ENCODE measurements at places on chromosomes 2 and 18. TPM values are rescaled to one million over a fixed set of nuclear protein-coding genes. Genes with fewer than 3 reads are reported as not detected.
A peak's percentile ranks its signal among the peaks of the same experiment; 100 is the strongest.

Gene TMEM178A
- total RNA-seq: 3.3 TPM

DNA sequence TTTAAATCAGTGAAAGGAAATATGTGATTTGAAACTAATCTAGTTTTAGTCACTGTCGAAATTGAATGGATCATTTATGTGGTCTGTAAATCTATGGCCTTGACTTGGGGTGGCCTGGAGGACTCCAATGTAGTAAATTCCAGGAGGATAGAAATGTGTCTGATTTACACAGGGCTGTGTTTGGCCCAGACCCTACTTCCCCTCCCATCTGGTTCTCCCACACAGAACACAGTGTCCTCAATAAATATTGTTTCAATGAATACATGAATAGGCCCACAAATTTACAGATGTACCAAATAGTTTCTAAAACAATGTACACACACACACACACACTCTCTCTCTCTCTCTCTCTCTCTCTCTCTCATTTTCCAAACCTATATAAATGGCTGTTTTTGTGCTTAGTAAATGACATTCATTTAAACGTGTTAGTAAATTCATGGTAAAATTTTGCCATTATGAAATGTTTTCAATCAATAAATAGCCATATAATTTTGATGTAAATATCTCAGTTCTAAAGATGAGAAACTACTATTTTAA is 1.9 kb downstream of the CCDC68 start:
- no peak overlapping the region for H3K4me3 ChIP-seq
- peaks cover 14% of the 10 kb centered on the region for H3K4me1 ChIP-seq
- no peaks in the 10 kb centered on the region for H3K27me3 ChIP-seq
- no peak overlapping the region for H3K27ac ChIP-seq

Gene HRH4
- total RNA-seq: not detected

- no peaks in the 10 kb centered on the region for H3K4me1 ChIP-seq
- H3K27ac ChIP-seq: no peak overlapping the region
- H3K27me3 ChIP-seq: no peaks in the 10 kb centered on the region
- peak; percentile 1 for DNase-seq
- H3K4me3 ChIP-seq: no peak overlapping the region
Measured at GRCh38 chr2:240595381-240596079, 9.0 kb downstream of the CAPN10 start.

Gene ERBB4
- total RNA-seq: 19.2 TPM

Gene RAB6C
- not detected for total RNA-seq

DNA sequence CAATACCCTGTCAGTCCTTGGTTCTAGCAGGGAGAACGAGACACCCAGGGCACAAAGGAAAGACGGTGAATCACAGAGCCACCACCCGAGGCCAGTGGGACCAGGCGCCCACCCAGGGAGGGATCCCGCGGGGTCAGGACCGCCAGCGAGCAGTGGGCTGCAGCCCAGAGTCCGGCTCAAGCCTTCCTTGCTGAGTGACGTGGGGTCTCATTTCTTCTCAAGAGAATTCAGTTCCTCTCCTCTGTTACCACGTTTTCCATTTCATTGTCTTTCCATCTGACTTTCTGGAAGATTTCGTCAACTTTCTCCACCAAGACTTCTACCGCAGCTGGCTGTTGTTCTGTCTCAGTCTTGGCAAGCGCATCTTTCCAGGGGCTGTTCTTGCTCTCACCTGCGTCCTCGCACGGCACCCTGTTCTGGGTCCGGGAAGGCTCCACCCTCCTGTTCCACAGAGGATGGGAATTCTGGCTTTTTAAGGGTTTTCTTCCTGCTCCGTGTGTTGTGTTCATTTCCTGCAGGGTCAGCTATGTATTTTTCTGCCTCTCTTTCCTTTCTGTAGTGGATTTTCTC is 248.6 kb downstream of the NDUFA10 start:
- no peak overlapping the region for H3K4me3 ChIP-seq
- no peak overlapping the region for H3K27ac ChIP-seq
- no peaks in the 10 kb centered on the region for H3K27me3 ChIP-seq

Gene NGEF
- total RNA-seq: 0.11 TPM

Measured in thyroid gland (tissue), 4 donors.